Fibroblast of villous mesenchyme (primary cell): ENCODE measurements at places on chromosomes 12 and 14. TPM values are rescaled to one million over a fixed set of nuclear protein-coding genes. Genes with fewer than 3 reads are reported as not detected.

- no peak for DNase-seq
Measured at GRCh38 chr12:50246197-50246865, 37.0 kb downstream of the LIMA1 start.

GRCh38 chr12:105342464-105342863 lies 12.0 kb downstream of the C12orf75 start:
- no peak for DNase-seq

DNA sequence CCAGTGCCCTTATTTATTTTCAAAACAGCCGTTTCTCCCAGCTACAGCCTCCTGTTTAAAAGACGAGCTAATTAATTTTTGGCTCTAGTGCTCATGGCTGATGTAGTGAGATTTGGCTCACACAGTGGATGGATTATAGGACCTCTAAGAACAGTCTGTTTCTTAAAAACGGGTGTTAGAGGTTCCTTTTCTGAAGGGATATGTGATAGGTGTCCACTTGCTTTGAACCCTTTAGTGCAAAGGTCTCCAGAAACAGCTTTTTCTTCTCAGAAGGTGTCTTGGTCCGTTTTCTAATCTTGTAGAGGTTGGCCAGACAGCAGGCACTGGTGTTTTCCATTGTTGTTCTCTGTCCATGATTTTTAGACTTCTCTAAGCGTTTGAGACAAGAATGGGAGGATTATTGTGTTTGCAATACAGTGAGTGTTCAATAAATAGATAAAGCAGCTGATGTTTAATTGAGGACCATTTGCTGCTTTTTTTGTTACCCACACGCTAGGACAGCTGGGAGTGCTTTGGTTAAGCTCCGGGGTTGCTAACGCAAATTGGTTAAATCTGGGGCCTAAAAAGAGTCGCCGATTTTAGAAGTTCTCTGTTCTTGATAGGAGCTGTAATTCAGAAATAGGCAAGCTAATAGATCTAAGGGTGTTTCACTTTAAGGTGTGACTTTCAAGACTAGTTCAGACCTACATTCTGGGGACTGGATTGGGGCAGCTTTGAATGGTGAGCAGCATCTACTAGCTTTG lies 1.0 kb downstream of the BORCS5 start:
- peak; percentile 48 for DNase-seq

SOX5 gene
- total RNA-seq: 13.8 and 16.8 TPM in 2 replicates

OTX2 gene
- total RNA-seq: not detected in 2 replicates

SLC2A13 gene
- total RNA-seq: 16.4 and 18.7 TPM in 2 replicates
